Amniotic epithelial cell (primary cell): ENCODE measurements at places on chromosomes 6 and 20.
A peak's percentile ranks its signal among the peaks of the same experiment; 100 is the strongest.

DNA sequence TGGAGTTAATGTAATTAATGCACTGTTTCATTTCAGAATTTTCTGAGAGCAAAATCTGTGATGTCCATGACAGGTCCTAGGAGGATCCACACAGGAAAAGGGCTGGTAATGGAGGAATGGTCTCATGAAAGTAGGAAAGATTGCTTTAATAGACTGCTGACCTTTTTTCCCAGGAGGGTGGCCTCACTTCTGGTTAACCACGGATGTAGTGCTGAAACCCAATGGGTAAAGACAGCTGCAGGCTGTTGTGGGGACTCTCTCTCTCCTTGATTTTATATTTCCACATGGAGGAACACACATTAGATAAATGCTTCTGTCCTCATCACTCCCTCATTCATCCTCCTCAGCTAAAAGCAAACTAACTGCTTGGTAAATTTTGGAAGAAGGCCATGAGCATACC lies 23.6 kb upstream of the RIPOR2 start:
- DNase-seq = no peak

DNA sequence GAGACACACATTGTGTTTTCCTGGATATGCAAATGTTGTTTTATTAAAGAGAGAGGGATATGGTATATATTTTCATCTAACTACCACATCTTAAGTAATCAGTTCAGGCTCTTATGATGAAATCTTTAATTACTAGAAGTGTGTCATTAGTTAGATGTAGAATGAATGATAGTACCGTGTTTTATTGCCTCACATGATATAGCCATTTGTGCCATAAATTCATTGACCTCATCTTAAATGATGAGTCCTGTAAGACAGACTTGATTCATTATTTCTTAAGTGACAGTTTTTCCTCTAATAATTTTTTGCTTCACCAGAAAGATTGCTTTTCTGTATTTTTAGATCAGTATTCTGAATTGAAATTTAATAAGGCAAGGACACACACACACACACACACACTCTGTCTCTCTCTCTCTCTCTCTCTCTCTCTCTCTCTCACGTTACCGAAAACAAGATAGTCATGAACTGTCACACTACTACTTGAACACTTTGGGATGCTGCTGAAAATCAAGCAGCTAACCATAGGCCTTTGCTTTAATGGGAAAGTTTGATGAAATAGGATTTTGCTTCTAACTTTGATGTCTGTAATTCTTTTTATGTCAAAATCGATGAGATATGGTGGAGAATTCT lies 140.5 kb downstream of the SOBP start:
- DNase-seq = no peak

DNA sequence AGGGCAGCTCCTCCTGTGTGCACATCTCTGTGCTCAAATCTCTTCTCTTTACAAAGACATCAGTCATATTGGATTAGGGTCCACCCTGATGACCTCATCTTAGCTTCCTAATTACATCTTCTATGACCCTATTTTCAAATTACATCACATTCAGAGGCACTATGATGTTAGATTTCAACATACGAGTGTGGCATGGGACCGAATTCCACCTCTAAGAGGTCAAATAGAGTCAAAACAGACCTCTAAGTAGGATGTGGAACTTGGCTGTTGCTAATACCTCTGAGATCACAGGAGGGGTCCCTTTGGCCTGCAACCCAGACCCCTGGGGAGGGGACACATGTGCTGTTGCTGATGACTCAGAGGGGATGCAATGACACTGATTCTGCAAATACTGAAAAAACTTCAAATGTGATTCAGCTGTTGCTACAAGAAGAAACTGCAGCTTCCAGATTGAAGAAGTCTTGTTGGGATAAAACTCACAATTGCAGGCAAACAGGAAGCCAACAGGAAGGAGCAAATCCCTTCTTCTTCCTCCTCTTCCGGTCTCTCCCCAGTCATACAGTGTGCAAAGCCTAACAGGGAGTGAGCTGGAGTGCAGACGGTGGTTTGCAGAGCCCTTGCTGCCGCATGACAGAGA lies 216.2 kb downstream of the MYLK4 start:
- no peak for DNase-seq

DNA sequence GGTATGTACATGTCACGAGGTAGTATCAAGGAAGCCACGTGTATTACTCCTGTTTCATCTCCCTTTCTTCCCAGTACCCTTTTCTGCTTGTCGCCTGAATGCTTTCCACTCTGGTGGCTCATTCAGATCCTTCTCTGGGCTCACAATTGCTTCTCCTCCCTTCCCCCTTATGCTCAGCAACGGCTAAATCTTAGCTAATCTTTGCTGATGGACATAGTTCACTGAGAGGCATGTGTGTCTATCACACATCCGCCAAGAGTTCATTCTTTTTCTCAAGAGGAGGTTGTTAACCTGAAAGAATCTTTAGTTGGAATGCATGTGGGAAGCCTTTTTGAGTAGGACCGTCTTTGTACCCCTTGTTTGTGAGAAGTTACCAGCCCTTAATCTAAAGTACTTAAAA lies 25.8 kb upstream of the MROH8 start:
- peak; percentile 26 for DNase-seq
